Fibroblast of villous mesenchyme (primary cell): ENCODE measurements at places on chromosomes 16 and 17. TPM values are rescaled to one million over a fixed set of nuclear protein-coding genes. Genes with fewer than 3 reads are reported as not detected.

- DNase-seq: no peak
Measured at GRCh38 chr17:31457391-31458234, 66.1 kb downstream of the RAB11FIP4 start.

The CCDC57 gene
- 19.9 and 20.6 TPM in 2 replicates for total RNA-seq

DNA sequence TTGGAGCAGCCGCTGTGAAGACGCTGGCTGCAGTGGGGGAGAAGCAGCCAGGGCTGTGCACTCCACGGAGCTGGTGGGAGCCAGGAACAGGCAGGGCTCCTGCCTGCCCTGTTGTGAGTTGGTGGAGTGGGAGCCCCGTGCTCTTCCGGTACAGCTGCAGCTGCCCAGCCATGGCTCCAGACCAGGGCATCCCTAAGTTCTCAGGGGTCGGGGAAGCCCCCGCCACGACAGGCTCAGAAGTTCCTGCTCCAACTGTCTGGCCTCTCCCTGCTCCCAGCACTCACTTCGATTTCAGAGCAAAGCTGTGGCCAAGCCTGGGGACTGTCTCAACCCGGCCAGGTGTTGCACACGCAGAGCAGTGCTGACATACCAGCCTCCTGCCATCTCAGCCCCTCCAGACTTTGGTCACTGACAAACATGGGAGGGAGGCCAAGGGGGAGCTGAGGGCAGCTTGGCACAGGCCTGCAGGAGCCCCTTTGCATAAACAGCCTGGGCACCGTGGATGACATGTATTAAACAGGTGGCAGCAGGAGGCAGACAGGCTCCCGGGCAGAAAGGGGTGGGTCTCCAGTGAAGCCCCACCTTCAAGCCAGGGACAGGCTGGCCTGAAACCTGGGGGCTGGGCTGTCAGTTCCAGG is 13.9 kb upstream of the KDM8 start:
- DNase-seq: no peak

GRCh38 chr17:20071824-20072691 is 62.9 kb downstream of the SPECC1 start:
- DNase-seq: no peak

The TBC1D3C gene
- total RNA-seq: under 0.01 TPM in 1 of 2 replicates, not detected in the other

The RAPGEFL1 gene
- 2.2 and 2.6 TPM in 2 replicates for total RNA-seq

DNA sequence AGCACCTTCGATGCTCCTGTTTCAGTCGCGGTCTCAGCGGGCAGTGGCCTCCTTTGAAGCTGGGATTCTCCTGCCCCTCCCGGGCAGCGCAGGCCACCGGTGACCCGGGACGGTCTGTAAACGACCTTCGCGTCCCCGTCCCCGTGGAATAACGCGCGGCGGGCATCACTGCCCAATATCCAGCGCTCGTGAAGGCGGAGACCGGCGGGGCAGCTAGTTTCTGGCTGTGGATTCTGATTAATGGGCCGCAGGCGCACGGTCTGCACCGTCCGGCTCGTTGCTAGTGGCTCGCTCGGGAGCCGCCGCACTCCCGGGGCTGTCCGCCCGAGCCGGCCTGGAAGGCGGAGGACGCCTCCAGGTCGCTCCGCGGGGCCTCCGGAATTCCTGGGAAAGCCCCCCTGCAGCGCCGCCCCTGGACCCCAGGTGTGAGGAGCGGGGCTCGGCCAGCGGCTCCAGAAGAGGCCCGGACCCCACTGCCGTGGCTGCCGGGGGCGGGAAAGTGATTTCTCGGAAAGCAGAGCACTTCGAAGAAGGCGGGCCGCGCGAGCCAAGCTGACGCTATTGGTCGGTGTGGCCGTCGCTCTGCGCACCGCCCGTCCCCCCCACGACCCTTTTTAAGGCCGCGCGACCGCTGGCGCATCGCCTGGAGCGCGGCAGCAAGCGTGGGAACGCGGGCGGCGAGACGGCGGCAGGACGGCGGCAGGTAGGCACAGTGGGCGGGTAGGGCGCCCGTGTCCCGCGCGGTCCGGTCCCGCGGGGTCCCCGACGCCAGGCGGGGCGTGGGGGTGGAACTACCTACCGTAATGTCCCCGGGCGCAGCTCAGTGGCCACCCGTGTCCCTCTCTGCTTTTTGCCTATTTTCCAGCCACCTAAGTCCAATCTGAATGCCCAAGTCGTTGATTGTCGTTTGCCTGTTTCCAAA is at the start of gene IRF8:
TSS of gene IRF8 (plus strand) at position 642 of the 922 bp plus-strand sequence. CDS start 3,854 bp downstream, outside the sequence.
- DNase-seq: peak; percentile 46

The TNFRSF12A gene
- 196 and 201 TPM in 2 replicates for total RNA-seq

- no peak for DNase-seq
Measured at GRCh38 chr16:18839555-18839954, 38.2 kb upstream of the ARL6IP1 start.

- DNase-seq: peak; percentile 30
Measured at GRCh38 chr17:51461578-51462004, 201.2 kb downstream of the UTP18 start.

The KCNJ18 gene
- total RNA-seq: not detected in 2 replicates

GRCh38 chr17:42018339-42018738 is 1.1 kb upstream of the DNAJC7 start:
- DNase-seq: no peak

GRCh38 chr16:6977916-6978315 is 354.7 kb upstream of the RBFOX1 start:
- DNase-seq: no peak

- no peak for DNase-seq
Measured at GRCh38 chr17:72578817-72579470, 458.1 kb downstream of the SOX9 start.

The MMP28 gene
- under 0.01 TPM in 2 replicates for total RNA-seq

The SMTNL2 gene
- not detected in 2 replicates for total RNA-seq

DNA sequence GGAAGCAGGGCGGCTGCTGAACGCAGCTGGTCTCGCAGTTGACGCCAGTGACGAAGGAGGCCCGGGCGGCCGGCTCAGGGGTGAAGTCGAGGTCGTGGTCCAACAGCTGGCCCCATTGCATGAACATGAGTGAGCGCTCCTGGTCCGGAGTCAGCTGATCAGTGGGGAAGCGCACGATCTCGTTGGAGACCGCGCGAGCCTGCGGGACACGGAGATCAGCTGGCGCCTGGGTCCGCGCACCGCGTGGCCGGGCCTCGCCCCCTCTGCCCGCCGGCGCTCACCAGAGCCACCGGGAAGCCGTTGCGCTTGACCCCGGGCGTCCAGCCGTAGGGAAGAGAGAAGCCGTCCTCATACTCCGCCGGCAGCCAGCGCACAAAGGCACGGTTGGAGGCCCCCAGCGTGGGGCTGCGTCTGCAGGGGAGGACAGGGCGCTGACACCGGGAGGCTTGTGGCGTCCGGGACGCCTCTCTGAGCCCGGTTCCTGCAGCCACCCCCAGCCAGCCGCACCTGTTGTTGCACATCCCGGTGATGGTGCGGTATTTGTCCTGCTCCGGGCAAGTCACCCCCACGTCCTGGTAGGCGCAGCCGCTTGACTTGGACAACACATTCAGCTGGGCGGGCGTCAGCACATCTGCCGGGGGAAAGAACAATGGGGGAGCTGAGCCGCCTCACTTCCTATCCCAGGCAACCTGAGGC is 1.6 kb downstream of the MPO start:
- peak; percentile 11 for DNase-seq

The OR1F1 gene
- total RNA-seq: under 0.01 and 0.43 TPM in 2 replicates

GRCh38 chr16:8867216-8867931 is 1.4 kb downstream of the CARHSP1 start:
- no peak for DNase-seq

The ARSG gene
- total RNA-seq: 4.5 and 5.6 TPM in 2 replicates

GRCh38 chr17:22704674-22705073 is 1012.4 kb downstream of the KCNJ18 start:
- no peak for DNase-seq

GRCh38 chr16:72493716-72494415 is 321.9 kb upstream of the PMFBP1 start:
- DNase-seq: peak; percentile 38

The SLC39A11 gene
- 14.8 and 16.0 TPM in 2 replicates for total RNA-seq

GRCh38 chr17:73348018-73348828 is 36.4 kb upstream of the CDC42EP4 start:
- no peak for DNase-seq

GRCh38 chr17:82736511-82737185 is 1.2 kb downstream of the FN3K start:
- DNase-seq: no peak

DNA sequence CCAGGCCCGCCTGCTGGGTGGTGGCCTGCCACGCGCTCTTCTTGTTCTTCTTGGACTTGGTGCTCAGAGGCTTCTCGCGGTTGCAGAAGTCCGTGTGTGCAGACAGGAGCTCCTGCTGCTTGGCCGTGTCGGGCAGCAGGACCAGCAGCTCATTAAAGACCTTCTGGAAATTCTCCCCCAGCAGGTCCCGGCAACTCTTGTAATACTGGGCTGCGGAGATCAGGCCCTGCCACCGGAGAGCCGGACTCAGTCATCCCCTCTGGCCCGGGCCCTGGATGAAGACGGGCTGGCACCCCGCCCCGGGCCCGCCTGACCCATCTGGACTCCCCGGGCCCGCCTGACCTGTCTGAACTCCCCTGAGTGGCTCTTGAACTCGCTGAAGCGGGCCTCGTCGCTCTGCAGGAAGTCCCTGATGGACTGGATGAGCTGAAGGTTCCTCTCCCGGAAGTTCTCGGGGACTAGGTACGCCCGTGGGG is 8.6 kb downstream of the SYNGR3 start:
- DNase-seq: peak; percentile 40

The TUBB3 gene
- total RNA-seq: 95.9 and 128 TPM in 2 replicates

DNA sequence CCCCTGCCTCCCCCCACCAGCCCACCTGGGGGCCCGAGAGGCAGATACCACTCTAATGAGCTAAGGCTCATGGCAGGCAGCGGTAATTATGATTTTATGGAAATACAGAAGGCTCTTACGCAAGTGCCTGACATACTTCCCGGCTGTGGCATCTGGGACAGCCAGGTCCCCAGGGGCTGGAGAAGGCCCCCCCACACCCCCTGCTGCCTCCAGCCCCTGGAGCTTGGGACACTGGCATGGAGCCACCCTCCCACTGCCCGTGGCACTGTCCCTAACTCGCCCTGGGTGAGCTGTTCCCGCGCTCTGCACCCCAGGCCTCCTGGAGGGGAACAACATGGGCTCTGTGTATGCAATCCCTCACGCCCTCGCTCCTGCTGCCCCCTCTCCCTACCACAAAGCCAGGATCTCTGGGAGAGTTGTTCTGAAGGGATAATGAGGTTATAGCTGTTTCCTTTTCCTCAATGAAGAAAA is 5.4 kb upstream of the STAC2 start:
- no peak for DNase-seq

The ARHGAP44 gene
- 0.64 and 1.3 TPM in 2 replicates for total RNA-seq

- DNase-seq: no peak
Measured at GRCh38 chr17:1072551-1072961, 75.6 kb downstream of the TIMM22 start.

- peak; percentile 73 for DNase-seq
Measured at GRCh38 chr16:4057439-4057877, 58.8 kb downstream of the ADCY9 start.

The KRTAP2-1 gene
- total RNA-seq: not detected in 2 replicates

DNA sequence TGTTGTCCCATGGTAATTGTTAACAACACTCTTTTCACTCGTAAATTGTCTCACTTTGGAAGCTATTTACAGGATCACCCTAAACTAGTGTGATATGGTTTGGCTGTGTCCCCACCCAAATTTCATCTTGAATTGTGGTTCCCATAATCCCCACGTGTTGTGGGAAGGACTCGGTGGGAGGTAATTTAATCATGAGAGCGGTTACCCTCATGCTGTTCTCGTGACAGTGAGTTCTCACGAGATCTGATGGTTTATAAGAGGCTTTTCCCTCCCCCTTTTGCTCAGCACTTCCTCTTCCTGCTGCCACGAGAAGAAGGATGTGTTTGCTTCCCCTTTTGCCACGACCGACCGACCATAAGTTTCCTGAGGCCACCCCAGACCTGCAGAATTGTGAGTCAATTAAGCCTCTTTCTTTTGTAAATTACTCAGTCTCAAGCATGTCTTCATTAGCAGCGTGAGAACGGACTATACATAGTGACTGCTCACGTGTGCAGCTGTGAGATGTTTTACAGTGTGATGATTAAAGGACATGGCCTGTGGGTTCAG is 34.4 kb downstream of the DNAH3 start:
- no peak for DNase-seq

DNA sequence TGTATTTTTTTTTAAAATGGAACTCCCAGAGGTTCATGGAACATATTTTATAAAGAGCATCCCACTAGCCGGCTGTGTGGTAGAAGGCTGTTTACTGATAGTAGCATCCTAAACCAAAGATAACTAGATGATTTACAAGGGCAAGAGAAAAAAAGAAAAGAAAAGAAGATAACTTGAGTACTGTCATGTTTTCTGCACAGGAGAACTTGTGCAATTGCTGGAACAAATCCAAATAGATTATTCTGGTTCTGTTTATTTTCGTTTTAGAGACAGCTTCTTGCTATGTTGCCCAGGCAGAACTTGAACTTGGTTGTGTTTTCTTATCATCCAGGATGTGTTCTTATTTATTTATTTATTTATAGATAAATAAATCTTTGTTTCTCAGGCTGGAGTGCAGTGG is 20.9 kb upstream of the PPM1D start:
- peak; percentile 96 for DNase-seq

The KRT27 gene
- total RNA-seq: not detected in 2 replicates

- DNase-seq: no peak
Measured at GRCh38 chr16:85979605-85980004, 80.6 kb downstream of the IRF8 start.

- DNase-seq: no peak
Measured at GRCh38 chr17:70030371-70030770, 44.7 kb upstream of the KCNJ16 start.

The SLC9A5 gene
- 1.9 and 2.2 TPM in 2 replicates for total RNA-seq

- DNase-seq: no peak
Measured at GRCh38 chr16:67672306-67672705, 5.7 kb downstream of the C16orf86 start.

GRCh38 chr17:10633738-10634379 is 23.2 kb downstream of the MYH3 start:
- DNase-seq: no peak

- peak; percentile 77 for DNase-seq
Measured at GRCh38 chr17:76278952-76279741, 14.0 kb downstream of the UBALD2 start.

- DNase-seq: peak; percentile 59
Measured at GRCh38 chr16:85370881-85371651, 242.1 kb upstream of the GSE1 start.

The TBC1D3G gene
- not detected in 2 replicates for total RNA-seq

GRCh38 chr17:18182110-18182977 is 1.3 kb upstream of the ALKBH5 start:
- no peak for DNase-seq

GRCh38 chr16:4160658-4161430 is 44.6 kb upstream of the ADCY9 start:
- peak; percentile 16 for DNase-seq

DNA sequence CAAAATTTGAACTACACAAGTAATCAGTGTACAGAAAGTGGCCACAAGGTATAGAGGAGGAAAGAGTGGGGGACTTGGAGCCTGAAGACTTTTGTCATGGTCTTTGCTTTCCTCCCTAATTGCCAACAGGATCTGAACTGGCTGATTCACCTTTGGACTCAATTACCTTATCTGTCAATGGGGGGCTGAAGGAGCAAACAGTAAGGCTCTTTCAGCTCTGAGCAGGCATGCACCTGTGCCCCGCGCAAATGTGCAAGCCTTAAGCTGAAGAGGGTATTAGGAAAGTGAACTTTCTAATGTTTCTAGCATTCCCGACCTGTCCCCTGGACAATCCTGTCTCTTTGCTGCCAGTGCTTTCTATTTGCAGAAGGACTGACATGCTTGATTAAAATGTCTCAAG is 302.7 kb downstream of the CA10 start:
- DNase-seq: no peak

The KRT16 gene
- not detected in 2 replicates for total RNA-seq
